ENCODE measurements at places on chromosomes 6 and 20. TPM values are rescaled to one million over a fixed set of nuclear protein-coding genes. Genes with fewer than 3 reads are reported as not detected.

GRCh38 chr6:70705772-70706171 is 38.1 kb downstream of the SMAP1 start:
- no peak overlapping the region for H3K27ac ChIP-seq
- H3K27me3 ChIP-seq = no peaks in the 10 kb centered on the region
- peaks cover 9% of the 10 kb centered on the region for H3K4me1 ChIP-seq
- H3K4me3 ChIP-seq = no peak overlapping the region
- no peak for DNase-seq
- H3K36me3 ChIP-seq = peaks cover 3% of the 10 kb centered on the region

DNA sequence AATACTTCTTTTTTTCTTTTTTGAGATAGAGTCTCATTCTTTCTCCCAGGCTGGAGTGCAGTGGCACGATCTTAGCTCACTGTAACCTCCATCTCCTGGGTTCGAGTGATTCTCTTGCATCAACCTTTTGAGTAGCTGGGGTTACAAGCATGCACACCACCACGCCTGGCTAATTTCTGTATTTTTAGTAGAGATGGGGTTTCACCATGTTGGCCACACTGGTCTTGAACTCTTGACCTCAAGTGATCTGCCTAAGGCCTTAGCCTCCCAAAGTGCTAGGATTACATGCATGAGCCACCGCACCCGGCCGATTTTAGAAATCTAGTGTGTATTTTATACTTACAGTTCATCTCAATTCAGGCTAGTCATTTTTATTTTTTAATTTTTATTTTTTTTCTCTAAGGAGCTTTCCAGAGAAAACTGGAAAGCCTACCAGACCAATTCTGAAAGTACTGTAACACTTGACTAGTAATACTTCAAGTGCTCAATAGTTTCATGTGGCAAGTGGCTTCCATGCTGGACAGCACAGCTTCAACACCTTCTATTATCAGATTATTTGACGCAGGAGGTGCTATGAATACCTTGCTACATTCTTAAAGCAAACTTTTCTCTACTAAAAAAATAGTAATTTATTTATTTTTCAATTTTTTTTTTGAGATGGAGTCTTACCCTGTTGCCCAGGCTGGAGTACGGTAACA is 25.0 kb downstream of the POLR1C start:
- no peak for DNase-seq
- peaks cover 20% of the 10 kb centered on the region for H3K36me3 ChIP-seq
- no peak overlapping the region for H3K4me3 ChIP-seq
- H3K27me3 ChIP-seq = no peaks in the 10 kb centered on the region
- H3K27ac ChIP-seq = no peak overlapping the region

GRCh38 chr6:89415185-89415584 is 3.1 kb upstream of the RRAGD start:
- H3K36me3 ChIP-seq = no peaks in the 10 kb centered on the region
- peaks cover 34% of the 10 kb centered on the region for H3K27me3 ChIP-seq
- H3K4me1 ChIP-seq = peaks cover 14% of the 10 kb centered on the region
- peak overlapping the region; percentile 64 for H3K4me3 ChIP-seq
- no peak for DNase-seq

DNA sequence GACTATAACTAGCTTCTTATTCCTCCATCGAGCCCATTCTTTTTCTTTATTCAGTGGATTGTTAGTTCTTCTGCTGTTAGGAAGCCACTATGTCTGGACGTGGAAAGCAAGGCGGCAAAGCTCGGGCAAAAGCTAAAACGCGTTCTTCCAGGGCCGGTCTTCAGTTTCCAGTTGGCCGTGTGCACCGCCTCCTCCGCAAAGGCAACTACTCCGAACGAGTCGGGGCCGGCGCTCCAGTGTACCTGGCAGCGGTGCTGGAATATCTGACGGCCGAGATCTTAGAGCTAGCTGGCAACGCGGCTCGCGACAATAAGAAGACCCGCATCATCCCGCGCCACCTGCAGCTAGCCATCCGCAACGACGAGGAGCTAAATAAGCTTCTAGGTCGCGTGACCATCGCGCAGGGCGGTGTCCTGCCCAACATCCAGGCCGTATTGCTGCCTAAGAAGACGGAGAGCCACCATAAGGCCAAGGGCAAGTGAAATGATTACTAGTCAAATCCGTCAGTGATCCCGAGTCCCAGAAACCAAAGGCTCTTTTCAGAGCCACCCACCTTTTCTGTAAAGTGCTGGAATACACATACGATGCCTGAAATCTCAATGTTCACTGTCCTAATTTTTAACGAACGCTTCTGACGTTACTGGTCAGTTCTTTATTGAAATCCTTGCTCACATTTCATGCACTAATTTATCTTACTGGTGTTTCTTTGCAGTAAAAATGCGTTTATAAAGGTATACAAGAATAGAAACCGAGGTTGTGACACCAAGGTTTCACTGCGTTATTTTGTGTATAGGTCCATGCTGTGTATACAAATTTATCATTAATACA is 129.9 kb downstream of the HFE start:
- DNase-seq = peak; percentile 70
- no peak overlapping the region for H3K4me3 ChIP-seq
- no peaks in the 10 kb centered on the region for H3K36me3 ChIP-seq
- peaks cover 31% of the 10 kb centered on the region for H3K4me1 ChIP-seq

DNA sequence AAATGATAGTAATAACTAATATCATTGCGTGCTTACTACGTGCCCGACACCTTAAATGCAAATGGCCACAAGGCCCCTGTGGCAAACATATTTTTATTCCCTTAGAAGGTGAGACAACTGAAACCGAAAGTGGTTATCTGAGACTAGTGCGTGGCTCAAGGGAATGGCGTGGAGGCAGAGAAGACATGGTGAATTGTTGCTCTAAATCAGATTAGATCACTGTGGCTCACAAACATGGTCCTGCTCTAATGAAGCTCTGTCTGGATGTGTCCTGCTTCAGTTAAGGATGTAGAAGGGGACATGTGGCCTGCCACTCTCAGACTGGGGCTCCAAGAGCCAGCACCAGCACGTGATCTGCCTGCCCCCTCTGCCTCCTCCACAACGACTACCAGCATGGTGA is 124.2 kb upstream of the GMDS start:
- H3K4me3 ChIP-seq = no peak overlapping the region
- H3K27ac ChIP-seq = no peak overlapping the region
- H3K27me3 ChIP-seq = no peaks in the 10 kb centered on the region

DNA sequence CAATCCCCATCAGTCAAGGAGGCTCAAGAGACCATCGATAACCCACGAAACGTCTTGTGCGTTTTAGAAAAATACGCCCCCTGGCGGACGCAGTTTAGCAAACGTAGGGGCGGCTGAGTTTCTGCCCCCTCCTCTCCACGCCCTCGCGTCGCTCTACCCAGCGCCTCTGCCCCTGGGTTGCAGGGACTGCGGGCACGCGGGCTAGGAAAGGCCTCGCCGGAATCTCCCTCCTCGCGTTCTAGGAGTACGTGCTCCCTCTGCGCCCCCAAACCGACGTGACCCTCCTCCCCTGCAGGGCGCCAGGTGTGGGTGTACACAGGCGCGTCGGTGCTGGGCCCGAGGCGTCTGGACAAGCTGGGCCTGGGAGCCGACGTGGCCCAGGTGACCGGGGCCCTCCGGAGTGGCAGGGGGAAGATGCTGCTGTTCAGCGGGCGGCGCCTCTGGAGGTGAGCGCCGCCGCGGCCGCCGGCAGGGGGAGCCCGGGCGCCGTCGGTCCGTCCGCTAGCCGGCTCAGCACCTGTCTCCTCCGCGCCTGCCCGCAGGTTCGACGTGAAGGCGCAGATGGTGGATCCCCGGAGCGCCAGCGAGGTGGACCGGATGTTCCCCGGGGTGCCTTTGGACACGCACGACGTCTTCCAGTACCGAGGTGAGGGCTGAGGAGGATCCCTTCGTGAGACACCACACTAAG is 5.3 kb downstream of the MMP9 start:
- peak; percentile 56 for DNase-seq
- H3K4me1 ChIP-seq = peaks cover 4% of the 10 kb centered on the region
- no peak overlapping the region for H3K4me3 ChIP-seq
- no peak overlapping the region for H3K27ac ChIP-seq
- no peaks in the 10 kb centered on the region for H3K36me3 ChIP-seq
- peaks cover 70% of the 10 kb centered on the region for H3K27me3 ChIP-seq

DNA sequence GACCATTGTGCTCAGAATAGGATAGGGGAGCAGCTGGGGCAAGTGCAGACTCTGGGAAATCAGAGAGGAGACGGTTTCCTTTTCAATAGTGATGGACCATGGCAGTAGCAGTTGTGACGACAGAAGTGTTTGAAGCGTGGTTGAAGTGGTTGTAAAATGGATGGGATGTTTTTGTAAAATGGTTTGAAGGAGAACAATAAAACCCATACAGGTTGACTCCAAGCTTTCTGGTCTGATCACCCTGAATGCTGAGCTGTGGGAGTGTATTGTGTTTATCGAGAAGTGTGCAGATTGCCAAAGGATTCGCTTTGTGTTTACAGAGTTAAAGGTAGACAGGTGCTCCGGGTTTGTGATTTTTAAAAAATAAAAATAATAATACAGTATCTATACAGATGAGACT is 255.2 kb upstream of the SULF2 start:
- H3K4me3 ChIP-seq = no peak overlapping the region
- H3K36me3 ChIP-seq = no peaks in the 10 kb centered on the region
- no peak for DNase-seq
- H3K27me3 ChIP-seq = no peaks in the 10 kb centered on the region

DNA sequence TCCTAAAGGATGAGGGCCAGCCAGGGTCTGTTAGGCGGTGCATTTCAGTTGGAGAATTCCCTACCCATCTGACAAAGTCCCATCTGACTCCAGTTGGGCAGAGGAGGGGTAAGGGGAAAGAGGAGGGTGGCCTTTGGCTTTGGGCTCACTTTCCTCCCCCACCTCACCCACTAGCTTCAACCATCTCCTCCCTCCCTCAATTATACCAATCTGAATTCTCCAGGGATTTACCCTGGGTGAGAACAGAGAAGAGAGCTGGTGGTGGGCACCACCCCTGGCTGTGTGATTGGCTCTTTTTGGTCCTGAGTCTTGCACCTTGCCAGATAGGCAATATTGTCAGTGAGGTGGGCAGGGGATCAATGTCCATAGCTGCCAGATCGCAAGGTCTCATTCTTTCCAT is 3.2 kb downstream of the HMGA1 start:
- H3K36me3 ChIP-seq = peaks cover 11% of the 10 kb centered on the region
- H3K27ac ChIP-seq = no peak overlapping the region
- peaks cover 6% of the 10 kb centered on the region for H3K27me3 ChIP-seq

- peaks cover 32% of the 10 kb centered on the region for H3K4me1 ChIP-seq
- DNase-seq = peak; percentile 20
- H3K27me3 ChIP-seq = peaks cover 42% of the 10 kb centered on the region
- peak overlapping the region; percentile 84 for H3K4me3 ChIP-seq
These were observed 1.3 kb upstream of the CDYL start for GRCh38 chr6:4774715-4775493.

DNA sequence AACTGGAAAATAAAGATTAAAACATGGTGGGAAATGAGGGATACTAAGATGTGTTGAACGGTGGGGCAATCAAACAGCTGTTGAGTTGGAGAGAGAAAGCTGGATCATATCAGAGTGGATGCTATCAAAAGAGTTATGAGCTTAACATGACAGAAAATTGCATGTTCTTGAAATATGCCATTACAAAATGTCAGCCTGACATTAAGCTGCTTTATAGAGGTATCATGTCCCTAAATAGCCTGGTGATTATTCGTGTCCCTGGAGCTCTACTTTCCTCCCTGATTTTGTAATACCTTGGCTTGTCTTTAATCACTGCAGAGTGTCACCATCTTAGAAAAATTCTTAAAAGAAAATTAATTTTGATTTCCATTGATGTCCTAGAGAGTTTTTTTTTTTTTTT is 223.1 kb downstream of the PHF3 start:
- DNase-seq = no peak
- H3K27ac ChIP-seq = no peak overlapping the region
- H3K4me1 ChIP-seq = no peaks in the 10 kb centered on the region
- H3K27me3 ChIP-seq = no peaks in the 10 kb centered on the region
- H3K4me3 ChIP-seq = no peak overlapping the region
- no peaks in the 10 kb centered on the region for H3K36me3 ChIP-seq

GRCh38 chr6:66556936-66557335 is 849.9 kb upstream of the EYS start:
- no peak overlapping the region for H3K4me3 ChIP-seq
- no peaks in the 10 kb centered on the region for H3K27me3 ChIP-seq
- DNase-seq = no peak
- no peaks in the 10 kb centered on the region for H3K4me1 ChIP-seq

GRCh38 chr6:114377881-114378280 is 35.1 kb upstream of the HS3ST5 start:
- no peak overlapping the region for H3K4me3 ChIP-seq

DNA sequence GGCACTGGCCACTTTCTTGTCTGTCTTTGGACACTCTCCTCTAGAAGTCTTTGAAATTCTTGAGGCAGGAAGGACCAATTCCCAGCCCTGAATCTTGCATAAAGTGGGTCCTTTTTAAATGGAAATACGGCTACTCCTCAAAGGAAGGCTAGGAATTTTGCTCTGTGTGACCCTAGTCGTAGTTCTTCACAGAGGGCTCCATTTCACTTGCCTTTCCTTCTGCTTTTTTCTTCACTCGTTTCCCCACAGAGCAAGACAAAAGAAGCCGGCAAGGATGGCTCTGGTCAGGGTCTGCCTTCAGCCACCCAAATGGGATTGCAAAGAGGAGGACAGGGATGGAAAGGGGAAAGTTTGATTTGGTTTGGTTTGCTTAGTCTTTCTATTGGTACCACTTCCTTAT is 25.8 kb downstream of the HLA-E start:
- no peak for DNase-seq
- peaks cover 11% of the 10 kb centered on the region for H3K4me1 ChIP-seq
- peaks cover 59% of the 10 kb centered on the region for H3K27me3 ChIP-seq
- no peak overlapping the region for H3K27ac ChIP-seq
- peak overlapping the region; percentile 79 for H3K4me3 ChIP-seq

DNA sequence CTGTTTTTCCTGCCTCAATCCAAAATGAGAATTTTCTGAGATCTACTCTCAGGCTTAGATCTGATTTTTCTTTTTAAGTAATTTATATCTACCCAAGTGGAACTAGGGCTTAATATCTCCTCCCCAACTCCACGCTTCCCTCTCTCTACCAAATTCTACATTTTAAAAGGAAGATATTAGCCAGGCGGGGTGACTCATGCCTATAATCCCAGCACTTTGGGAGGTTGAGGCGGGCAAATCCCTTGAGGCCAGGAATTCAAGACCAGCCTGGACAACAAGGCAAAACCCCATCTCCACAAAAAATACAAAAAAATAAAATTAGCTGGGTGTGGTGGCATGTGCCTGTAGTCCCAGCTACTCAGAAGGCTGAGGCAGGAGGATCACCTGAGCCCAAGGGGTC is 61.0 kb downstream of the MTFR2 start:
- no peak overlapping the region for H3K4me3 ChIP-seq
- DNase-seq = no peak
- H3K36me3 ChIP-seq = no peaks in the 10 kb centered on the region

GRCh38 chr6:26155061-26155930 is 68.1 kb downstream of the HFE start:
- H3K4me3 ChIP-seq = peak overlapping the region; percentile 95
- H3K27ac ChIP-seq = peak overlapping the region; percentile 92
- H3K36me3 ChIP-seq = peaks cover 6% of the 10 kb centered on the region
- peak; percentile 22 for DNase-seq
- peaks cover 18% of the 10 kb centered on the region for H3K27me3 ChIP-seq
- H3K4me1 ChIP-seq = peaks cover 32% of the 10 kb centered on the region

GRCh38 chr6:42193491-42193894 is 1.3 kb downstream of the GUCA1B start:
- no peaks in the 10 kb centered on the region for H3K4me1 ChIP-seq
- no peak overlapping the region for H3K27ac ChIP-seq
- no peaks in the 10 kb centered on the region for H3K27me3 ChIP-seq
- no peak overlapping the region for H3K4me3 ChIP-seq
- DNase-seq = no peak

The IMPG1 gene
- not detected for total RNA-seq

The BANF2 gene
- total RNA-seq = not detected

The SALL4 gene
- 90.7 TPM for total RNA-seq

The GJA1 gene
- 91.2 TPM for total RNA-seq

The SSTR4 gene
- not detected for total RNA-seq

The GCNT2 gene
- 6.4 TPM for total RNA-seq
